ENCODE measurements at places on chromosomes 4 and X. TPM values are rescaled to one million over a fixed set of nuclear protein-coding genes. Genes with fewer than 3 reads are reported as not detected.

- DNase-seq = peak; percentile 70
- H3K27me3 ChIP-seq = no peaks in the 10 kb centered on the region
- no peak overlapping the region for H3K4me3 ChIP-seq
Measured at GRCh38 chr4:26753617-26754016, 107.0 kb upstream of the STIM2 start.

DNA sequence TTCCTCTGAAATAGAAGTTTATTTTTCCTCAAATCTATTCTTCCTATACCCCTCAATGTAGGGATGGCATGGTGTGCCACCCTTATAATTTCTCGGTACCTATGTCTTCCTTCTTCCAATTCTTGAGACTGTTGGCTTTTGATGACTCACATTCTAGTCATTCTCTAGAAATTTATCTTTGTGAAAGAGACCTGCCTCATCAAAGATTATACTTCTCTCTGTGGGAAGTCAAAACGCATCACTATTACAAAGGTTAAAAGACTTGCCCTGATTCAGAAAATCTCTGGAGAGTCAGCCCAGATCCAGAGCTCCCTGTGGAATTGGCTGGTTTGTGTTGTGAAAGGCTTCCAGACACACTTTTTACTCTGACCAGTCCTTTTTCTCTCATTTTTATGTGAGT lies 65.9 kb upstream of the FSTL5 start:
- H3K27me3 ChIP-seq = no peaks in the 10 kb centered on the region
- H3K36me3 ChIP-seq = no peaks in the 10 kb centered on the region
- H3K27ac ChIP-seq = no peak overlapping the region
- no peaks in the 10 kb centered on the region for H3K4me1 ChIP-seq
- DNase-seq = no peak
- no peak overlapping the region for H3K4me3 ChIP-seq

DNA sequence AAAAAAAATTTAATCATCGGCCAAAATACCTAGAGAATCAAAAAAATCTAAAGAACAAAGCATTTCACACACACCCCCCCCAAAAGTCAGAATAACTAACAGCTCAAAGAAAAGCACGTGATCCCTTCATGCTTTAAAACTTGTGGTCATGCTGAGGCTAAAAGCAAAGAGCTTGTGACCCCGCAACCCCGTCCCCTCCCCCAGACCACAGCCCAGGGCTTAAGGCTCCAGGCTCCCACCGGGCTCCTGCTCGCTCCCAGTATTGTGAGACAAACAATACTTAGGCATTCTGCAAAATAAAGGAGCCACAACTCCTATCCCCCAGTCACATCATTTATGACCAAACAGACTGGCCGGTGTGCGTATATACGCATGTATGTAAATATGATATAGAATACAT lies 62.1 kb upstream of the CCDC160 start:
- DNase-seq = no peak
- no peak overlapping the region for H3K27ac ChIP-seq
- no peak overlapping the region for H3K4me3 ChIP-seq
- H3K36me3 ChIP-seq = no peaks in the 10 kb centered on the region
- H3K4me1 ChIP-seq = no peaks in the 10 kb centered on the region
- H3K27me3 ChIP-seq = no peaks in the 10 kb centered on the region

DNA sequence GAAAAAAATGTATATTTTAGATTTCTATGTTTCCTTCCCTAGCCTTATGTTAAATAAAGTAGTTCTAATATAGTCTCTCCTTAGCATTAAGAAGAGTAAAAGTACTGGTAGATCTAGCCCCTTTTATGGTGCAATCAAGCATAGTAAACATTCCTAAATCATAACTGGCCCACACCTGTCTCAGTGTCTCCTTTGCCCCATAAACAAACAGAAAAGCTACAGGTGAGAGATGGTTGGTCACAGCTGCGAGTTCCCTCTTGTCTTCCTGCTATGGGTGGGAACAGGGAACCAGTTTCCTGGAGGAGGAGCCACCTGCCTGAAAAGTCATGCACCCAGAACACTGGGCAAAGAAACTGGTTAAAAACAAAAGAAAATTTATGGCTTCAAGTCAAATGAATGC lies 16.6 kb downstream of the SOWAHB start:
- DNase-seq = no peak
- H3K4me1 ChIP-seq = no peaks in the 10 kb centered on the region
- H3K27me3 ChIP-seq = no peaks in the 10 kb centered on the region
- H3K4me3 ChIP-seq = no peak overlapping the region
- no peak overlapping the region for H3K27ac ChIP-seq
- no peaks in the 10 kb centered on the region for H3K36me3 ChIP-seq

GRCh38 chr4:156886481-156886880 lies 85.1 kb downstream of the PDGFC start:
- H3K27ac ChIP-seq = no peak overlapping the region
- H3K27me3 ChIP-seq = no peaks in the 10 kb centered on the region
- DNase-seq = no peak
- H3K4me1 ChIP-seq = peaks cover 1% of the 10 kb centered on the region

DNA sequence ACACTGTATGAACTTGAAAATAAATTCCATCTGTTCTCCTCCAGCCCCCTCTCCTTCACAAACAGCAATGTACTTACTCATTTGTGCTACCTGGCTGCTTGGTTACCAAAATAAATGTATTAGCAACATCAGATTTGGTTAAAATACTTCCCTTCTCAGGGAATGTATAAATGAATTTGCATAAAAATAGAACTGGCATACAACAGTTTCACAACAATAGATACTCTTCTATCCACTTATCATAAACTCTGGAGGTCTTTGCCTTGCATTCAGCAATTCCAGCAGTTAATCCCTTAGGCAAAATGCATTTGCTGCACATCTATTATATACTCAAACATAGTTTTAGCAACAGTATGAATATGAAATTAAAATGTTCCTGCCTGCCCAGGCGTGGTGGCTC lies 658.2 kb downstream of the CENPC start:
- H3K36me3 ChIP-seq = no peaks in the 10 kb centered on the region
- H3K27me3 ChIP-seq = no peaks in the 10 kb centered on the region
- H3K4me3 ChIP-seq = no peak overlapping the region
- no peak for DNase-seq

DNA sequence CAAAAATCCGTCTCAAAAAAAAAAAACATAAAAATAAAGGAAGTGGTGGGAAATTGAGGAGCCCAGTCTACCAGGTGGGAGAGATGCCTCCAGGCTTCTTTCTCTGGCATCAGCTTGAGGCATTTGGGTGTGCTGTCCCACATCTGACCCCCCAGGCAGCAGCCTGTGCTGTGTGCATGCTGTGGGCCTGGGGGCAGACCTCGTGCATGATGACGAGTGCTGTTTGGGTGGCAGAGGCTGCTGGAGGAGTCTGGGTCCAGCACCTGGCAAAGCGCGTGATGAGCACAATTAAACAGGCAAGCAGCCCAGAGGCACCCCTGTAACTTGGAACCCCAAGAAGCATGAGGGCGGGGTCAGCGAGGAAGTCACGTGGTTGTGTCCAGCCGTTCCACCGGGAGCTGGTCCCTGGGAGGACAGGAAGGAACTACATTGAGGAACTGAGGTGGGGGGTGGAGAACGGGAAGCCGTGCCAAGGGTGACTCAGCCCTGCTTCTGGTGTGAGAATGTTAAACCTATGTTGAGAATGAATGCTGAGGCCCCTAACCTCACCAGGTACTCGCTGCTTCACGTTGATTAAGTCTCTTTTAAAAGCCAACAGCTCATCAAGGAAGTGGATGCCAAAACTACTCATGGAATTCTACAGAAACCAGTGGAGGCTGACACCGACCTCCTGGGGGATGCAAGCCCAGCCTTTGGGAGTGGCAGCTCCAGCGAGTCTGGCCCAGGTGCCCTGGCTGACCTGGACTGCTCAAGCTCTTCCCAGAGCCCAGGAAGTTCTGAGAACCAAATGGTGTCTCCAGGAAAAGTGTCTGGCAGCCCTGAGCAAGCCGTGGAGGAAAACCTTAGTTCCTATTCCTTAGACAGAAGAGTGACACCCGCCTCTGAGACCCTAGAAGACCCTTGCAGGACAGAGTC lies 6.1 kb downstream of the TACC3 start:
- no peaks in the 10 kb centered on the region for H3K4me1 ChIP-seq
- no peaks in the 10 kb centered on the region for H3K36me3 ChIP-seq

- H3K4me3 ChIP-seq = no peak overlapping the region
- peak; percentile 84 for DNase-seq
- H3K27ac ChIP-seq = no peak overlapping the region
- H3K4me1 ChIP-seq = no peaks in the 10 kb centered on the region
- no peaks in the 10 kb centered on the region for H3K27me3 ChIP-seq
Measured at GRCh38 chrX:16695079-16695676, 17.3 kb downstream of the CTPS2 start.

- DNase-seq = no peak
- H3K27ac ChIP-seq = no peak overlapping the region
- H3K36me3 ChIP-seq = no peaks in the 10 kb centered on the region
- H3K4me1 ChIP-seq = no peaks in the 10 kb centered on the region
- H3K4me3 ChIP-seq = no peak overlapping the region
- H3K27me3 ChIP-seq = no peaks in the 10 kb centered on the region
Measured at GRCh38 chr4:94171616-94172015, 36.0 kb upstream of the SMARCAD1 start.

DNA sequence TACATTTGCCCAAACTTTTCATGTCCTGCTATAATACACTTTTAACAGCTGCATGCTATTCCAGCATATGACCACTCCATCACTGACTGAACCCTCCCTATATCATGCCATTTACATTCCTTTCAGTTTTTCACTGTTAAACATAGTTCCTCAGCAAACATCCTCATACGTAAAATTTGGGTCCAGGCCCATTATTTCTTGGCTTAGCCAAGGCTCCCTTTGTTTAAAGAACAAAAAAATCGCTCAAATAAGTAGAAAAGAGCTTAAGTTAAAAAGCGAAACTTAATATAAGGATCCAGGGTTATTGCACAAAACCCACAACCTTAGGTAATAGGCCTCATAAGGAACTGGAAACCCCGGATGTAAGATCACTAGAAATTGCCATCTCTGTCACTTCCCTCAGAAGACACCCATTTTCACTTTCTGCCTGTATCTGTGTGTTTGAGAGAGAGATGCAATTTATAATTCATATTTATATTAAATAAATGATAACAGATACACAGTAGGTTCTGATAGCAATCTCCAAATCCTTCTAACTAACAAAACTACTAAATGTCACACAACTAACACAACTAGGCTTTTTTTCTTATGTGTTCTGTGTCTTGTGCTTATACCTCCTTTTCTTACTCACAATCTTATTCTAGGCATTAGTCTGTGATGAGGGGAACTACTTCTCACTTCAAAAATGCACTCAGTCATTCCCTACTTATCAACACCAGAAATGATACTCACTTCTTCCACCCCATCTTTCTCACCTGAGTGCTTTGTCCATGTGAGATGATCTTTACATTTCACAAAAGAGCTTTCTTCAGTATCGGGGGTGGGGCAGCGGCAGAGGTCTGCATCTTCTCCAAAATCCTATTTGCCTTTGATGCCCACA lies 59.9 kb upstream of the FAM241A start:
- no peaks in the 10 kb centered on the region for H3K4me1 ChIP-seq
- H3K27me3 ChIP-seq = no peaks in the 10 kb centered on the region
- no peaks in the 10 kb centered on the region for H3K36me3 ChIP-seq
- no peak for DNase-seq

- no peaks in the 10 kb centered on the region for H3K4me1 ChIP-seq
- no peaks in the 10 kb centered on the region for H3K27me3 ChIP-seq
- DNase-seq = no peak
- no peak overlapping the region for H3K27ac ChIP-seq
- H3K4me3 ChIP-seq = no peak overlapping the region
- H3K36me3 ChIP-seq = no peaks in the 10 kb centered on the region
Measured at GRCh38 chr4:79255793-79256192, 70.1 kb downstream of the NAA11 start.

DNA sequence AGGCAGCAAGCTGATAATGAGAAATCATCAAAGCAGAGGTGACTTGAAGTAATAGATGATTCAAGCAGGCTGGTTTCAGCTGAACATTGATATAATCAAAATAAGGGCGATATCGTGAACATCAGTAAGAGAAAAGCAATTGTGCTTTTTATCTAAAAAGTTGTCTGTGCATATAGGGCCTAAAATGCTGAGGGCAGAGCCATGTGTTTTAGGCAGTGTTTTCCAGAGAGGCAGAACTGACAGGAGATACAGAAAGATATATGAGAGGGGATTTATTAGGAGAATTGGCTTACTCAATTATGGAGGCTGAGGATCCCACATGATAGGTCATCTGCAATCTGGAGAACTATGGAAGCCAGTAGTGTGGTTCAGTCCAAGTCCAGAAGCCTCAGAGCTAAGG lies 136.5 kb upstream of the NPY2R start:
- H3K27me3 ChIP-seq = no peaks in the 10 kb centered on the region
- no peaks in the 10 kb centered on the region for H3K36me3 ChIP-seq
- no peaks in the 10 kb centered on the region for H3K4me1 ChIP-seq
- DNase-seq = no peak
- H3K27ac ChIP-seq = no peak overlapping the region
- no peak overlapping the region for H3K4me3 ChIP-seq

- H3K4me3 ChIP-seq = no peak overlapping the region
- no peak overlapping the region for H3K27ac ChIP-seq
- no peaks in the 10 kb centered on the region for H3K4me1 ChIP-seq
- H3K36me3 ChIP-seq = no peaks in the 10 kb centered on the region
- peak; percentile 91 for DNase-seq
Measured at GRCh38 chr4:8274765-8275547, 5.4 kb downstream of the HTRA3 start.

- H3K27ac ChIP-seq = no peak overlapping the region
- no peak for DNase-seq
- no peaks in the 10 kb centered on the region for H3K4me1 ChIP-seq
- H3K27me3 ChIP-seq = no peaks in the 10 kb centered on the region
Measured at GRCh38 chr4:165288226-165288625, 39.2 kb upstream of the MSMO1 start.

DNA sequence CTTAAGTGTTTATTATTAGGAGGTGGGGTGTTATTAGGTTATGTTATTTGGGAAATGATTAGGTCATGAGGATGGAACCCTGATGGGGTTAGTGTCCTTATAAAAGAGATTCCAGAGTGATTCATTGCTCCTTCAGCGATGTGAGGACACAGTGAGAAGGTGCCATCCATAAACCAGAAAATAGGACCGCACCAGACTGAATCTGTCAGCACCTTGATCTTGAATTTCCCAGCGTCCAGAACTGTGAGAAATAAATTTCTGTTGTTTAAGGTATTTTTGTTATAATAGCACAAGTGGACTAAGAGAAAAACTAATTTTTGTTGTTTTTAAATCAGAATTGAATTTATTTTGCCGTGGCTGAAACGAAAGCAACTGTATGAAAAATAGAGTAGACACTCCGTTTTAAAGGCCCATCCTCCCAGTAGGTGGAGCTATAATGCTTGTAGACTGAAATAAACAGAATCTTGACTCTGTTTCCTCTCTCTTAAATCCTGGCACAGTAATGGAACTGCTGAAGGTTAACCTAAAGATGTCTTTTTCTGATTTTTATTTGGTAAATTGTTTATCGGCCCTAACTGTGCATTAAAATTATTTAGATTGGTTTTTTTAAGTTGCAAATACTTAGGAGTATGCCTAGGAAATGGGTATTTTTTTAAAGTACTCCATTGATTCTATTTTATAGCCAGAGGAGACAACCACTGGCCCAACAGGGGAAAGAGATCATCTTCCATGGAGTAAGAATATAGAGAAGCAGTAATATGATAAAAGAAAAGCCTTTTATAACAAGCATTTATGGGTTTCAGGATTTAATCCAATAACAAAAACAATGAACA lies 133.2 kb upstream of the ADAMTS3 start:
- no peaks in the 10 kb centered on the region for H3K27me3 ChIP-seq
- no peaks in the 10 kb centered on the region for H3K4me1 ChIP-seq
- DNase-seq = no peak
- peak overlapping the region; percentile 48 for H3K4me3 ChIP-seq
- H3K36me3 ChIP-seq = no peaks in the 10 kb centered on the region

The POLN gene
- total RNA-seq = 3.2 TPM

The FAM184B gene
- not detected for total RNA-seq

The SLIT2 gene
- total RNA-seq = 31.3 TPM

The PDGFRA gene
- 297 TPM for total RNA-seq

The VCX3A gene
- not detected for total RNA-seq

The NFXL1 gene
- 16.7 TPM for total RNA-seq

The UCHL1 gene
- 49.2 TPM for total RNA-seq

Measured in aorta (tissue), 5 donors.